ENCODE measurements at places on chromosomes 3 and 15.
A peak's percentile ranks its signal among the peaks of the same experiment; 100 is the strongest.

DNA sequence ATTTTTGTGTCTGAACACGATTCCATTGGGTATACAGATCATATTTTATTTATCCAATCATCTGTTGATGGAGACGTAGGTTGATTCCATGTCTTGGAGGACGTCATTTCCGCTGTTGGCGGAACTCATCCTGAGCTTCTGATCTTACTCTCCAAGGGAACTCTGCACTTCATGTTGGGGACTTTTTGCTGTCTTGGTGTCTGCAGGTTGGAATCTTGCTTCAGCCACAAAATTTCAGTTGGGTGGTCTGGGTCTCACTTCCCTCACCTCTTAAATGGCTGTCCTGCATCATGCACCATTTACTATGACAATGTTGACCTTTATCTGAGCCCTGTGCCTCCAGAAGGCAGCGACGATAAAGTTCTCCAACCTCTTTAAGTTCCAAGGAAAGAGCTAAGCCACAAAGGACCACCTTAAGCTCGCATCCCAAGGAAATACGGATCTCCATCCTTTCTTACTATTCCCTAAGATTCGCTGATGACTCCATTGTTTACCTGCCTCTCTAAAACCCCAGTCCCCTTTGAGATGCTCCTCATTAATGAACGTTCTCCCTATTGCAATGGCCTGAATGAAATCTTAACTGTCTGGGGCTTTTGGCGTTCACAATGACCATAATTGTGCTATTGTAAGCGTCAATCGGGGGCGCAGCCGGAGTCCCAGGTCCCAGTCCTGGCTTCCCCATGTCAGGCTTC lies 23.1 kb upstream of the RNU6-1 start:
- DNase-seq: no peak

DNA sequence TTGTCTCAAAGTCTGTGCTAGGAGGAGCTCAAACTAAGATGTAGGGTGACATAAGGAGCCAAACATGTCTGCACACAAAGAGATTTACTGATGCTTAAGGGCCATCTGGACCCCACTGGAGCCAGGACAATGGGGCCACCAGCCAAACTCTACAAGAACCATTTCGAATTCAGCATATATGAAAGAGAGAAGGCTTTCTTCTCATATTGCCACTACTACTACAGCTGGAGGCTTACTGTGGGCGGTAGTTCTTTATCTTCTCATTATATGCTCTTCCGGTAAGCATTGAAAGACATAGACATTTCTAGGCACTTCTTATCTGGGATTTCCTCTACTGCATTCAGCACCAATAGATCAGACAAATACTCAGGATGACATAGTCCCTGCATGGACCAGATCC lies 404.4 kb upstream of the PROK2 start:
- no peak for DNase-seq

GRCh38 chr3:108493862-108494261 lies 16.5 kb downstream of the MYH15 start:
- no peak for DNase-seq

DNA sequence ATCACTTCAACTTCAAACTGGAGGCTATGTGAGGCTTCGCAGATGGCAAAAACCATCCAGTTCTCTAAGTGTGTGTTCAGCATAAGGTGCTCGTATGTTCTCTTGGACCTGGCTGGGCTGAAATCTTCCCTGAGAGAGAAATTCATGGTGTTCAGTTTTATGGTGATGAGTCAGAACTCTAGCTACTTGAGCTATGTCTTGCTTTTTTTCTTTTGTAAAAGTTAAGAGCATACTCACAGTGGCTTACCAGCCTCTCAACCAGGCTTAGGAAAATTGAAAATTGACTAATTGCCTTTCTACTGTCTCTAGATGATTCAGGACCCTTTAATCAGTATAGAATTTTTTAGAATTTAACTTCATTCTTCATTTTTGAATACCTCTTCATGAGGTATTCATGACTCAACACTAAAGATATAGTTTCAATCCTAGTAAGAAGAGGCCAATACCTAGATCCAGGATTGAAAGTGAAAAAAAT lies 617.5 kb downstream of the TBL1XR1 start:
- DNase-seq: no peak

GRCh38 chr3:38726751-38727150 lies 77.3 kb upstream of the SCN5A start:
- no peak for DNase-seq

GRCh38 chr3:195441992-195442572 lies 738 bp downstream of the ACAP2 start:
- DNase-seq: no peak

GRCh38 chr15:88185584-88185983 lies 71.0 kb downstream of the NTRK3 start:
- no peak for DNase-seq

- peak; percentile 20 for DNase-seq
Measured at GRCh38 chr3:166367947-166368533, 530.8 kb upstream of the BCHE start.

DNA sequence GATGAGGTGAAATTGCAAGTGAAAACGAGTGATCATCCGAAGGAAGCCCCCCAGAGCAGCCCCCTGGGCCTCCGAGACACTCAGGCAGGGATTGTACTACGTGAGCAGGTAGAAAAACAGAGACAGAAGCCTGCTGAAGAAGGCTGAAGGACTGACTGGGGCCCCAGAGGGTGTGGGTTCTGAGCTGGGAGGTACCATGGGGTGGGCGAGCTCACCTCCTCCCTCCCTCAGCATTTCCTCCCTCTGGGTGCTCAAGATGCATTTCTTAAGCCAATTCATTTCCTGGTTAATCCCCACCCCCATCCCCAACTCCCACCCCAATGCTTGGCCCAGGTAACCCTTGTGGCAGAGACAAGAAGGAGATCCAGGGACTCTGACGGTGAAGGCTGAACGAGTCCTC lies 108.7 kb downstream of the BDH1 start:
- DNase-seq: no peak

DNA sequence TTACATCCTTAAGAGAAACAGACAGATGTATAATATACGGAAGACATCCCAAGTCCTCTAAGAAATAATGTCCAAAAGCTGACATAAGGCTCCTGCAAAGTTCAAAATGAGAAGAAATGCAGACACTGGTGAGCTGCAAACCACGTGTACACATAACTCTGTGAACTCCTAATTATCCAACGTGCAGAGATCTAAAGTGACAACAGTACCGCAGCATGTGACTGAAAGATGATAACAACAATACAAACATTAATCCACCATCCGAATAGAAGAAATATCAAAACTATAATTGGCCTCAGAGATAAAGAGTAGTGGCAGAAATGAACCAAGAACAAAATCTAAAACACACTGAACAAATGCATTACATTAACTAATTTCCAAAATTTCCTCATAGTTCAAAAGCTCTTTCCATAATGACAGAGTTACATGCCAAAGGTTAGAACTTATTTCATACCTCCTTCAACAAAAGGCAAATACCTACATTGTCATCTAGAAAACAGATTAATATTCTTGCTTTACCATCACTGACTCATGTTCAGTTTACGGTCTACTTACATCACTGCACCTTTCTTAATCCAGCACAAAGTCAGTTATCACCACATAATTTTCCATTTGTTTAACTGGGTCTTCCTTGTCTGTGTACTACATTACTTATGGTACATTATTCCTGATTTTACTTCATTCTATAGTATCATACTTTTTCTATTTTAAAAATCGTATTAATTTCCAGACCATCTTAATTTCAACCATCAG lies 2.2 kb downstream of the PDCD10 start:
- DNase-seq: no peak

DNA sequence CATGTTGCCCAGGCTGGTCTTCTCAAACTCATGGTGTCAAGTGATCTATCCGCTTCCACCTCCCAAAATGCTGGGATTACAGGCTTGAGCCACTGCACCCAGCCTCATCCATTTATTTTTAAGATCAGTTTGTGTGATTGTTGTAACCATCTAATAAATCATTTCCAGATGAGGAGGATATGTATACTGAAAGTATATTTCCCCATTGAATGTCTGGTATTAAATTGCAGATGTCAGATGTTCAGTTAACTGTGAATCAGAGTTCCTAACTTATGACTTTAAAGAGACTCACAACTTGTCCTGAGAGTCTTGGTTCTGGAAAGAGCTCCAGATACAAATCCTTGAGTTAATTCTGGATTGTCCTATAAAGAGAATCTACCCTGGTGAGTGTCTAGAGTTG lies 62.4 kb downstream of the TRIM71 start:
- no peak for DNase-seq

- DNase-seq: no peak
Measured at GRCh38 chr15:78709263-78709882, 68.4 kb upstream of the CHRNB4 start.

- no peak for DNase-seq
Measured at GRCh38 chr3:31495971-31496665, 36.6 kb upstream of the STT3B start.

- no peak for DNase-seq
Measured at GRCh38 chr15:74036271-74037170, 42.0 kb downstream of the PML start.

DNA sequence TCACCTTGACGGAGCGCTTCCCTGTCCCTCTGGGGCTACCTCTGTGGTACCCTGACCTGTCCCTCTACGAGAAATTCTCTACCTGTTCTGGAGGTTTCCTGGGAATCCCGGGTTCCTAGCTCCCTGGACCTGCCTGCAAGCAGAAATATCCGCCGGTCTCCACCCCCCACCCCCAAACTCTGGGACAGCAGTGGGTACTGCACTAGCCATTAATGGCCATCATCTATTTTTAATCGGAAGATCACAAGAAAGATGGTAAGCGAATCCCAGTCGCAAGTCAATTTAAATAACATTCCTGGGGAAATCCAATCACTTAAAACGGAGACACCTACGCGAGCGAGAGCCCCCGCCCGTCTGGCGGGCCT lies 429 bp upstream of the C3orf80 start:
- no peak for DNase-seq

- DNase-seq: no peak
Measured at GRCh38 chr3:155070316-155070715, 9.8 kb upstream of the MME start.

- no peak for DNase-seq
Measured at GRCh38 chr3:73933585-73933984, 308.8 kb upstream of the PDZRN3 start.

GRCh38 chr15:70053001-70053715 lies 44.6 kb downstream of the TLE3 start:
- DNase-seq: no peak

GRCh38 chr15:96390986-96391385 lies 60.5 kb downstream of the NR2F2 start:
- no peak for DNase-seq

GRCh38 chr15:36430280-36430679 lies 149.1 kb upstream of the CDIN1 start:
- DNase-seq: no peak

DNA sequence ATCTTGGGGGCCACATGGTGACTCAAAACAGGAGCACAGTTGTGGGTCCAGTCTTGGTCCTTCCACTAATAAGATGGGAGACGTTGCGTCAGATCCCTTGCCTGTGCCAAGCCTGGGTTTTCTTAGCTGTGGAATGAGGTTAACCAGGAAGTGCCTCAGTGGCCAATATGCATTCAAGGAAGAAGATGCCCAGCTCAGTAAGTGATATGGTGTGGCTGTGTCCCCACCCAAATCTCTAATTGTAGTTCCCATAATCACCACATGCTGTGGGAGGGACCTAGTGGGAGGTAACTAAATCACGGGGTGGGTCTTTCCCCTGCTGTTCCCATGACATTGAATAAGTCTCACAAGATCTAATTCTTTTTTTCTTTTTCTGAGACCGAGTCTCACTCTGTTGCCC lies 6.4 kb downstream of the ALG1L2 start:
- DNase-seq: no peak

GRCh38 chr3:90134090-90134489 lies 1026.7 kb downstream of the EPHA3 start:
- no peak for DNase-seq

- DNase-seq: peak; percentile 99
Measured at GRCh38 chr3:69294014-69294766, 91.7 kb downstream of the FRMD4B start.

DNA sequence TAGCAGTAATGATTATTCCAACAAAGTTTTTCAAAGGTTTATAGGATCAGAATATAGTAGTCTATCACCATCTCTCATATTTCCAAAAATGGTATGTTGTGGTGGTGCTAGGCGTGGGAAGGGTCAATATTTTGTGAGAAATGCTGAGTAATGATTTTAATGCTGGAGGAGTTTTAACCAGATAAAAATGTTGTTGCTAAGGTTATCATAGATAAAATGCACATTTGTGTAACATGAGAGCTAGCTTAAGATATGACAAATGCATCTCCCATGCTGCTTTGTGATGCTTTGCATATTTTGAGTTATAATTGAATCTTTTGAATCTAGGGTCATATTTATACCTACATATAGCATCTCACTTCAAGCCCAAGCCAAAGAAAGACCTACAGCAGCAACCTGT lies 103.9 kb upstream of the ROBO1 start:
- no peak for DNase-seq

DNA sequence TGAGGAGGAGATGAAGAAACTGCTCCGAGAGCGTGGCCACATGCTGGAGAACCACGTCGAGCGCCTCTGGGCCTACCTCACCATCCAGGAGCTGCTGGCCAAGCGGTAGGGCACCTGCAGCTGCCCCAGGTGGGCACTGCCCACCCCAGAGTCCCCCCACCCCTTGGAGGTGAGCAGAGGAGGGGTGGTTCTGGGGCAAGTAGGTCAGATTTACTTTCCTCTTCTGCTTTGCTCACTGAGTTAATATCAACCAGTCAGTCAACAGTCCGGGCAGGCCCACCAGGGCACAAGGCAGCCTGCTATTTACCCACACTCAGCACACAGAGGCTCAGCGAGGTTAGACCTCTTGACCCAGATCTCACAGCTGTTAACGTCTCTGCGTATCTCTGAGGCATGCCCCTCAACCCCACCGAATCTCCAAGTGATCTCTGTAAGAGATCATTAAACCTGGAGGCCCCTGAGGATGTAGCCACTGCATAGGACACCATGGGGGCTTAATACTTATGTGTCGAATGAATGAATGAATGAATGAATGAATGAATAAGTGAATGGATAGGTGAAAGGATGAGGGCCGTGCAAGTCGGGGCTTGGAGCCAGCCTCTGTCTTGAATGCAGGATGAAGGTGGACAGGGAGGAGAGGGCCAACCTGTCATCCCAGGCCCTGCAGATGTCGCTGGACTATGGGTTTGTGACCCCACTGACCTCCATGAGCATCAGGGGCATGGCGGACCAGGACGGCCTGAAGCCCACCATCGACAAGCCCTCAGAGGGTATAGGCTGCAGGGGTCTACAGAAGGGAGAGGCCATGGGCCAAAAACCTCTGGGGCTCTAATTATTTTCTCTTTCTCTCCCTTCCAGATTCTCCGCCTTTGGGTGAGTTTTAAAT lies 8.0 kb upstream of the ITIH3 start:
- DNase-seq: no peak

GRCh38 chr3:152382312-152383135 lies 113.8 kb downstream of the MBNL1 start:
- no peak for DNase-seq
